ENCODE measurements at places on chromosomes 2 and 18.
A peak's percentile ranks its signal among the peaks of the same experiment; 100 is the strongest.

GRCh38 chr2:85132834-85133637 is at the start of gene TCF7L1:
Gene TCF7L1, plus strand, starts transcription at chr2:85133392. Its CDS starts 293 bp downstream, at chr2:85133685.
- DNase-seq, result peak; percentile 93

GRCh38 chr18:24651434-24651833 is 191.0 kb downstream of the HRH4 start:
- DNase-seq, result no peak

- peak; percentile 68 for DNase-seq
Observed at GRCh38 chr2:64750001-64750816, 96.5 kb upstream of the SERTAD2 start.

GRCh38 chr2:32591669-32592463 is 36.0 kb upstream of the TTC27 start:
- DNase-seq, result no peak

DNA sequence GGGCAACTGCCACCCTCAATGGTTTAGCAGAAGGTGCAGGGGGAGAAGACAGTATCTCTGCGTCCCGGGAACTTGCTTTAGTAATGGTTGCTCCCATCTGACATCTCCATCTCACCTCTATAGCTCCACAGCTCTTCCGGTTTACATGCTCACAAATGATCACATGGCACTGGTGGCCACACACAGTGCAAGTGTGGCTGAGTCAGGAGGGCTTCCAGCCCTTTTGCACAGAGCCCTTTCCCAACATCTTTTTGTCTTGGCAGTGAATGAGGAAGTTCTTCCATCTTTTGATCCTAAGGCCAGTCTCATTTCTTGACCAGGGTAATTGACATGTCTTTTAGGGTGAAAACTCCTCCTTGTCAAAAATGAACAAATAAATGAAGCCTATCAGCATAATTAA is 347.7 kb downstream of the LPIN1 start:
- DNase-seq, result no peak

GRCh38 chr18:59381949-59382348 is 22.9 kb upstream of the LMAN1 start:
- DNase-seq, result no peak

DNA sequence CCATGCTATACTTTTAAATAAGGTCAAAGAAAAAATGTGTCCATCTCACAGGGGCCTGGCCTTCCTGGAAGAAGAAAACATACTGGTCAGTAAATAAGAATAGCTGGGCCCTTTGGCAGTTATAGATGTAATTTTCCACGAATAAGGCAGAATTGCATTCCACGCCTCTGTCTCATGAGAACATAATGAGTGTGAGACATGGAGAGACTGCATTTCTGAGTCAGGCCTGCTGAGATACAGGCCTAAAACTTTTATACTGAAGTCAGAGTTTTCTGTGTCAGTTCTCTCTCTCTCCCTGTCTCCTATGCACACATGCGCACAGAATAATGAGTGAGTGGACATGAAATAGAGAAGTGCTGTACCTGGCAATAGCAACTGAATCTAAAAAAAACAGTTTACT is 20.4 kb upstream of the IL1R1 start:
- no peak for DNase-seq

GRCh38 chr2:36351736-36352349 is 3.7 kb upstream of the CRIM1 start:
- DNase-seq, result no peak

DNA sequence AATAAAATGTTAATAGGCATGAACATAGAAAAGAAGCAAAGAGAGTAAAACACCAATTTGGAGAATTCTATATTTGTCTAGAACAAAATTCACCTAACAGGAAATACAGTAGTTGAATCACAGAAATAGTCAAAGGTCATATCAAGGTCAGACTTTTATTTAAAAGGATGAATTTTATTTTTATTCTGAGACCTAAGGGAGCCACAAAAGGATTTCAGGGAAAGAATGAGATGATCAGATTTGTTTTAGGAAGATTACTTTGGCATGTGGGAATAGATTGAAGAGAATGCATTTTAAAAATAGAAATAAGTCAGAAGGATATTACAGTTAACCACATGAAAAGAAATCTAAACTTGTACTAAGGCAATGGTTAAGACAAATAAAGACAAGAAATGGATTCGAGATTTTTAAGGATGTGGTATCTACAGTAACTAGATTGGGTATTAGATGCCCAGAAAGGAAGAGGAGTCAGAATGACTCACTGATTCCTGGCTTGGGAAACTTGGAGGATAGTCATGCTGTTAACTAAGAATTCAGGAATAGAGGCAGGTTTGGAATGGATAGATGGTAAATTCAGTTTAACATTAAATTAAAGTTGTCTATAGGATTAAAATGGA is 56.0 kb downstream of the METTL4 start:
- no peak for DNase-seq

GRCh38 chr2:69561101-69561500 is 82.4 kb downstream of the AAK1 start:
- no peak for DNase-seq

DNA sequence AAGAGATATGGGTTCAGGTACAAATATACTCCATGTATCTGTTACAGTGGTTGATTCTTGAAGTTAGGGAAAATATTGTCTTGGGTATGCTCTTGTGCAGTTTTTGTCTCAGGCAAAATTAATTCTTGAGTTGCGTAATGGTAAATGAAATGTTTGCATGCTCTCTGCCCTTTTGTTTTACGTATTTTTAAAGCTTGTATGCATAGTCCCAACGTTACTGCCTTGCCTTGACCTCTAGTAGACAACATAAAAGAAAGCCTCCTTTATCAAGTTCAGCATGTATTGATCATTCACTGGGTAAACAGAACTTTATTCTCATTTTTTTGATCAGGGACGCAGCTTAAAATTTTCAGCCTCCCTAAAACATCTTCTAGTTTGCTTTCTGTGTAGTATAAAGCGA is 283.1 kb downstream of the THSD7B start:
- DNase-seq, result no peak

DNA sequence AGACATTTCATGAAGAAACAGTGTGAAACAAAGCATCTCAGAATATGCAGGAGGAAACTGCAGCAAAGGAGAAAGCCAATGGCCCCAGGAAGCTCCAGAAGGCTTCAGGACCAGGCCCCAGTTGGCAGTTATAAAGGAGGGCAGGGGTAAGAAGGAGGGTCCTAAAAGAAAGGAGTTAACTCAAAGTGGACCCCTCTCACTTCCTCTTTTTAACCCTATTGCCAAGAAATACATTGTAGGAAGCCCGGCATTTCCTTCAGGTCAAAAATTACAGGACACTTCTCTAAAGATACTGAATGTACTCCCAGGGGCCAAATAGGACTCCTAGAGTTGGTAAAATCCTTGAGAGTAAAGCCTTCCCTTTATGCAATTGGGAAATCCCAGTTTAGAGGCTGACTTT is 77.1 kb upstream of the TGFA start:
- DNase-seq, result no peak

DNA sequence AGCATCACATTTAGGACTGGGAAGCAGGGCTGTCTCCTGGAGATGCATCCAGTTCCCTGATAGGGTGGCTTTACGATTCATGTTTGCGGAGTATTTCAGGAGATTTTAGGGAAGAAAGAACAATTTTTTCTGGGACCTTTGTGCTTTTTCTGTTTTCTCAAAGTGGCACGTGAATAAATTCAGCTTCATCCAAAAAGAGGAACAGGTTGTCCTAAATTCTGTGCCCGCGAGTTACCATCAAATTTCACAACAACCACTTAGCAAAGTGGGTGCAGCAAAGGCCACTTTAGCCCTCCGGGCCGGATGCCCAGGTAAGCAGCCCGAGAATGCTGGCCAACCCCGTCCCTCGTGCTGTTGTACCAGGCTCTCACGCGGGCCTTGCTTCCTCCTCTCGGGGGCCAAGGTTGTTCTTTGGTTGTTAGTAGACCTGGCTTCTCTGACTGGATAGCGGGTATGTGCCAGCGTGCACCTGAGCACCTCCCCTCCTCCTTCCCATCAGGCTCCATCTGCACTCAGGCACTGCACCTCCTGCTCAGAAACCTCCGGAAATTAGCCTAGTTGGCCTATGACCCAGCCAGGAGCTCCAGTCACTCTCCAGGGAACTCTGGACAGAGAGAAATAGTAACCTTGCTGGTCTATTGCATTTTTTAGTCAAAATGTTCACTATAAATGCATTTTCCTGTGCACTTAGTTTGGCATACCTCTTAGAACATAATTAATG is 83.0 kb downstream of the CMPK2 start:
- no peak for DNase-seq

DNA sequence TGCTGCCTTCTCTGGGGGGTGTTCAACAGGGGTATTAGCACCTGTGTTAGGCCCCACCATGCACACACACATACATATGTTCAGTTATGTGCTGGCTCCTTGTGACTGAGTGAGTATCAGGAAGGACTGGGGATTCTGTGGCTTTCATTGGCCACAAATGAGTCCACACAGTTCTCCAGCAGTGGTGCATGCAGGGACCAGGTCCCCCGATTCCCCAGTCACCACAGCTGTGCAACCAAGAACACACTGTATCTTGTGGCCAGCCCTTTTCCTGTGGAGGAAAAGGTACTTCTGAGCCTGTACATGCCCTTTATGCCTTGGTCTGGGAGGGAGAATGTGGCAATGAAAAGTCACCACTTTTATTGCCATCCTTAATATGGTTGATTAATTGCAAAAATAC is 74.9 kb upstream of the KLF7 start:
- DNase-seq, result no peak

GRCh38 chr2:61421611-61422010 is 49.3 kb downstream of the USP34 start:
- DNase-seq, result no peak

- no peak for DNase-seq
Observed at GRCh38 chr2:200705305-200706041, 106.2 kb upstream of the BZW1 start.

- no peak for DNase-seq
Observed at GRCh38 chr2:29233428-29233827, 118.2 kb downstream of the CLIP4 start.

- DNase-seq, result no peak
Observed at GRCh38 chr18:56062931-56063330, 474.9 kb upstream of the TCF4 start.

DNA sequence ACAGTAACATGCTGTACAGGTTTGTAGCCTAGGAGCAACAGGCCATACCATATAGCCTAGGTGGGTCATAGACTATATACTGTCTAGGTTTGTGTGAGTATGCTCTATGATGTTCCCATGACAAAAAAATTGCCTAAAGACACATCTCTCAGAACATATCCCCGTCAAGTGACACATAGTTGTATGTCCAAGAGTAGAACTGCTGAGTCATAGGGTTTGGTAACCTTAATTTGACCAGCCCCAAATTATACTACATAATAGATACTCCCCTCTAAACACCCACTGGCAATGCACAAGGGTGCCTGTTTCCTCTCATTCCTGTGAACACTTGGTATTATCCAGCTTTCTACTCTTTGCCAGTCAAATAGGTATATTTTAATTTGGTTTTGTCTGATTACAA is 161.6 kb downstream of the LCLAT1 start:
- DNase-seq, result no peak

DNA sequence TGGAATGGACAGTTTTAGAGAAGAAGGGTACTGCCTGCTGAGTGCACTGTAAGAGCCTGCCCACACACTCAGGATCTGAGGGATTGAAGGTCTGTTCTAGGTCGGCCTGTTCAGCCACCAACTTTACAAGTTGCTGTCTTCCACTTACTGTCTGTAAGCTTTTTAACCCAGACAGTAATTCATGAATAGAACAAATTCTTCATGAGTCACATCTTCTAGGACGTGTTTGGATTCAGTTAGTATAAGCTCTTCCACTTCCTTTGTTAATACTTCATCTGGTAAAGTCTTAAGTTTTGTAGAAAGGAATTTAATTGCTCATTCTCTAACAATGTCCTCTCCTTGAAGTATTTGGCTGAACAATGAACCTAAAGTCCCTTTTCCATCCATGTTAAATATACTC is 74.6 kb downstream of the PDE11A start:
- no peak for DNase-seq

DNA sequence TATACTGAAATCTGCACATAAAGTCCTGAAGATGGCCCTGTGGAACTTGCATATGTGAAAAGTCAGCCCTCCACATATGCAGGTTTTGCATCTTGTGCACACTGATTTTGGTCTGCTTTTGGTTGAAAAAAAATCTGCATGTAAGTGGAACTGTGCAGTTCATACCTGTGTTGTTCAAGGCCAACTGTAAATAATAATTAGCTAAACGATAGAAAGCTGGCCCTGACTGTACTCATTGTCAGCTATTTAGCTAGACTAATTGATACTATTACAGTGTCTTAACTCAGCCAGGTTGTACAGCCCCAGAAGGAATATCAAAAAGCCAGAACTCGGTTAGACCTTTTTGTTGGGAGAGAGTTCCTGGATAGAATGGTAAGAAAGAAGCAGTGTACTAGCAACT is 54.5 kb downstream of the EHBP1 start:
- DNase-seq, result no peak

DNA sequence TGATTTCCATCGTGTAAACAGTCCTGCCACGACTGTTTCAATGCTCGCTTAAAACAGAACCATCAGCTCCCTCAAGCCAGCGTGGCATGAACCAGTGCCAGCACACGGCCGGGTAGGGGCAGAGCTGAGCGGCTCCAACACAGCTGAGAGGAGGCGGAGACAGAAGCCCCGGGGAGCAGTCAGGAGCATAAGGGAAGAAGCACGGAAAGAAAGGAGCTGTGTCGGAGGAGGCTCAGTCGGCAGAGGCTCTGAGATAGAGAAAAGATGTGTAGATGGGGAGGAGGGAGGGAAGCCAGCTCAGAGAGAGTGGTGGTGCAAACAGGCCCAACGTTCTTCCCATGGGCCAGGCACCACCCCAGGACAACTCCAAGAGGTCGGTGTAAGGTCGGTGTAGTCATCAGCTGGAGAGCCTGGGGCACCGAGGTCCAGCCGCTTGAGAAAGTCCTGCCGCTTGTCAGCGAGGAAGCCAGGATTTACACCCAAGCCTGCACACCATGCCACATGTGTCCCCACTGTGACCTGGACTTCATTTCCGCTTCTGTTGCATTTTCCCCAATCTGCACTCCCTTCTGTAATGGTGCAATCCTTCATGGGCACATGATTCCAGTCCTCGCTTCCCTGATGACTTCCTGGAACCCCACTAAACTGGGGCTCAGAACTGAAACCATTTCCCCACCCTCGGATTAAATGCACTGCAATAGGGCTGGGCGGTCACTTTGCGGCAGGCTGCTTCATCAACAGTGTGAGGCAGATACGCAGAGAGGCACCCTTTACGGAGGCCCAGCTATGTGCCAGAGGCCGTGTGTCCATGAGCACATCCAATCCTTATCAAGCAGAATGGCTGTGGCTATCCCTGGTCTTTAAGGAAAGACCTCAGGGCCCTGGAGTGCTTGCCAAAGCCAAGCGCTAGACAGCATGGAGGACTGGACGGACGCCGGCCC is 43.5 kb downstream of the CYP27C1 start:
- DNase-seq, result peak; percentile 68

DNA sequence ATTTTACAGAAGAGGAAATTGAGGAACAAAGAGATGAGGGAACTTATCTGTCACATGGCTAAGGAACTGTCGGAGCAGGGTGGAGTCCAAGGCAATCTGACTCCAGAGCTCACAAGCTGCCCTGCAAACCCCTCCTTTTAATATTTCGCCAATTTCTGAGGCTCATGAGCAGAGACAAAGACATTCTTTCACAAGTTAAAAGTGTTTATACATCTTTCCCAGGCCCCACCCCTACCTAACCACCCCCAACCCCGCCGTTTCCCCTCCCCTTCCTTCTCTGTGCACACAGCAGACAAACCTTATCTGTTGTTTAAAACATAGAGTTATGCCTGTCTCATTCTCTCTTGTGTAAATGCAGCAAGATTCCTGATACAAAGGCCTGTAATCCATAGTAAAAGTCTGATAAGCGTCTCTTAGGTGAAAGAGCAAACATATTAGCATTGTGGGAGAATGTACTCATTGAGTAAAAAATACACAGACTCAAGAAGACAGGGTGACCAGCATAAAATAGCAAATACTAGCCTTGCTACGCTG is 44.3 kb downstream of the EPHA4 start:
- no peak for DNase-seq

- no peak for DNase-seq
Observed at GRCh38 chr2:134327367-134327766, 73.5 kb downstream of the MGAT5 start.

Measured in retina (tissue), 1 donor.